Foreskin keratinocyte (primary cell): ENCODE measurements at places on chromosomes 4 and X. TPM values are rescaled to one million over a fixed set of nuclear protein-coding genes. Genes with fewer than 3 reads are reported as not detected.

Gene MGARP
- polyA plus RNA-seq, result 0.27 and 0.30 TPM in 2 replicates

Gene DCAF4L1
- 0.02 and 0.03 TPM in 2 replicates for polyA plus RNA-seq

Gene AFM
- polyA plus RNA-seq, result 0.03 TPM in 2 replicates

Gene VCX3B
- not detected in 2 replicates for polyA plus RNA-seq

Gene L1CAM
- polyA plus RNA-seq, result 22.7 and 39.1 TPM in 2 replicates

Gene LRCH2
- polyA plus RNA-seq, result 0.01 TPM in 1 of 2 replicates, not detected in the other

Gene PNMA6F
- not detected in 2 replicates for polyA plus RNA-seq

Gene CAPN6
- 0.08 and 0.25 TPM in 2 replicates for polyA plus RNA-seq

Gene TRIM2
- 0.91 and 1.8 TPM in 2 replicates for polyA plus RNA-seq

Gene H2AZ1
- 1,114 and 1,268 TPM in 2 replicates for polyA plus RNA-seq

Gene SPP1
- polyA plus RNA-seq, result 0.21 and 0.24 TPM in 2 replicates

Gene FAM13A
- 2.2 and 2.8 TPM in 2 replicates for polyA plus RNA-seq

Gene SSX4
- not detected in 2 replicates for polyA plus RNA-seq

Gene SPATA4
- 0.09 and 0.12 TPM in 2 replicates for polyA plus RNA-seq

Gene ZNF185
- polyA plus RNA-seq, result 15.3 and 22.7 TPM in 2 replicates

Gene TRAM1L1
- polyA plus RNA-seq, result 0.67 and 0.74 TPM in 2 replicates

Gene BMPR1B
- 0.02 and 0.06 TPM in 2 replicates for polyA plus RNA-seq

Gene ADGRG4
- not detected in 2 replicates for polyA plus RNA-seq

Gene ABCE1
- 33.7 and 43.4 TPM in 2 replicates for polyA plus RNA-seq

Gene SATL1
- polyA plus RNA-seq, result 0.01 TPM in 1 of 2 replicates, not detected in the other

Gene FAAH2
- polyA plus RNA-seq, result 0.73 and 1.0 TPM in 2 replicates

Gene LUZP4
- polyA plus RNA-seq, result not detected in 2 replicates

Gene ARHGAP36
- not detected in 2 replicates for polyA plus RNA-seq

Gene CENPVL2
- not detected in 2 replicates for polyA plus RNA-seq

Gene ETDA
- polyA plus RNA-seq, result not detected in 2 replicates

Gene LRP2BP
- 0.08 and 0.09 TPM in 2 replicates for polyA plus RNA-seq

Gene EDA
- 0.54 and 0.63 TPM in 2 replicates for polyA plus RNA-seq

Gene IGSF1
- not detected in 2 replicates for polyA plus RNA-seq

Gene PLK4
- polyA plus RNA-seq, result 10.5 and 17.1 TPM in 2 replicates

Gene CSAG3
- polyA plus RNA-seq, result not detected in 2 replicates

Gene RASGEF1B
- polyA plus RNA-seq, result 0.10 and 0.26 TPM in 2 replicates

Gene TEX11
- polyA plus RNA-seq, result not detected in 2 replicates

Gene KLHL8
- 1.5 and 2.1 TPM in 2 replicates for polyA plus RNA-seq

Gene SORCS2
- 0.04 and 0.11 TPM in 2 replicates for polyA plus RNA-seq

Gene HTRA3
- not detected in 2 replicates for polyA plus RNA-seq

Gene CXorf49B
- not detected in 2 replicates for polyA plus RNA-seq

Gene GABRB1
- not detected in 2 replicates for polyA plus RNA-seq

Gene SH3BGRL
- polyA plus RNA-seq, result 38.9 and 39.0 TPM in 2 replicates

Gene DNAAF6
- not detected in 2 replicates for polyA plus RNA-seq

Gene ZNF41
- 0.78 and 1.1 TPM in 2 replicates for polyA plus RNA-seq

Gene GRID2
- polyA plus RNA-seq, result not detected in 2 replicates

Gene IL3RA
- polyA plus RNA-seq, result not detected in 2 replicates

Gene SPARCL1
- polyA plus RNA-seq, result not detected in 2 replicates

Gene SLIT2
- 4.5 and 6.0 TPM in 2 replicates for polyA plus RNA-seq

Gene PWWP3B
- 0.04 TPM in 1 of 2 replicates, not detected in the other for polyA plus RNA-seq

Gene ABCG2
- polyA plus RNA-seq, result 0.76 and 1.5 TPM in 2 replicates

Gene GATA1
- polyA plus RNA-seq, result not detected in 2 replicates

Gene ARX
- polyA plus RNA-seq, result not detected in 2 replicates

Gene CXorf51A
- not detected in 2 replicates for polyA plus RNA-seq

Gene INTS6L
- polyA plus RNA-seq, result 3.1 and 3.4 TPM in 2 replicates
